ENCODE measurements at places on chromosomes 5 and 9.
A peak's percentile ranks its signal among the peaks of the same experiment; 100 is the strongest.

GRCh38 chr5:131005963-131006684, 158.9 kb downstream of the HINT1 start:
- DNase-seq, result no peak

DNA sequence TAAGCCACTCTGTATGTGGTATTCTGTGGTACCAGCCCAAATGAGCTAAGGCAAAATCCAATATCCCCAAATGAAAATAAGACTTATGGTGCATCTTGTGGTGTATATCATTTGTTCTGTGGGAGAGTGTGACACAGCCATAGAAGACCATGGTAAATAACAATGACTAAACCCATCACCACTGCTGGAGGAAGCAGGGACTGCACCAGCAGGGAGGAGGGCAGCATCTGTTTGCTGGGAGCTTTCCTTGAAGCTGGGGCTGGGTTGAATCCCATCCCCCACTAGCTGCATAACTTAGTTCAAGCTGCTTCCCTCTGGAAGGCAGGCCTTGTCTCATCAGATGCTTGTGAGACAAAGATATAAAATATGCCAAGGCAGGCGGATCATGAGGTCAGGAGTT, 14.2 kb downstream of the GADD45G start:
- no peak for DNase-seq

- DNase-seq, result no peak
Measured at GRCh38 chr9:126448865-126449577, 122.4 kb downstream of the MVB12B start.

- peak; percentile 98 for DNase-seq
Measured at GRCh38 chr5:1948663-1949191, 66.0 kb upstream of the IRX4 start.

DNA sequence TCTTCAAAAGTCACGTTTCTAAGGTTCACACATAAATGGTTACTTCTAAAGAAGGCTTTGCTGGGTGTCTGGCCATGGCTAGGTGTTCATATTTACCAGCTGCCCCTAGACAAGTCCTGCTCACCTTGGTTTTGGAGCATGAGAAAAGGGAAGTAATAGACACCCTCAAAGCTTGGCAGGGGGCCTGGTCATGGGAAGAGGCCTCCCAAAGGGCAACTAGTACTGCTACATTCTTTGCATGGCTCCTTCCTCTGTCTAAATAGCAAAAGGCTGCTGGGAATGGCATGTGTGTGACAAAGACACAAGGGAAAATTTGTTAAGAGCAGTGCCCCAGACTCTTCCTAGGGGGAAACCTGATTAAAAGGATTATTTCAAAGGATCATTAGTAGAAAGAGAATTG, 93.4 kb downstream of the NRG2 start:
- no peak for DNase-seq

DNA sequence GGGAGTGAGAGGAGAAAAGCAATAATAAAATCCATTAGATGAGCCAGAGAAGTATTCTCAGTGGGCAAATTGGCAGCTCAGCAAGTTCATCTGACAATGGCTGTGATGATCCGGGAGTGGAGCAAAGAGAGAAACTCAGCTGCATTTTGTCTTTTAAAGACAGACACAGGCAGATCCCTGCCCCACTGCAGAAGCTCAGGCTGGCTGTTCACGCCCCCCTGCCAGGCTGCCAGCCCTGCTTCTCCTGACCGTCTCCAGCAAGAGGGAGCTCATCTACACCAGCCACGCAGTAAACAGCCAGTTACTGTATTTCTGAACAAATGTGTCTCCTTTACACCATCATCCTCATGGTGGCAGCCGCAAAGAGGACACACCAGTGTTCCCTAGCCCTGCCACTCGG, 114.3 kb upstream of the SARDH start:
- DNase-seq, result no peak

DNA sequence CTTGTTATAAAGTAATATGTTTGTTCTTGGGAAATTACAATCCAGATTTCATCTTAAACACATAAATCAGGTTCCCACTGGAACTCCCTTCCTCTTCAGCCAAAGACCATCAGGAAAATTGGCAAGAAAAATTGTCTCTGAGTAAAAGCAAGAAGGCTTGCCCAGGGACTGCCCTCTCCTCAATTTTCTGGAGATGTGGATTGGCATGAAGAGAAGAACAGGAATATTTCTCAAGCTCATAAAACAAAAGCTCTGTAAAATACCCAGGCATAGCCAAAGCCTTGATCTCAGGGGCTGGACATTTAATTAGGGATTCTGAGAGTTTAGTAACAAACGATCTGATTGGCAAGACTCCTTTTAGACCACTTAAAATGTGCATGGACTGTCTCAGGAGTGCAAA, 223.4 kb downstream of the ZNF608 start:
- DNase-seq, result no peak

GRCh38 chr9:125536167-125536772, 170.7 kb downstream of the MAPKAP1 start:
- peak; percentile 74 for DNase-seq

- no peak for DNase-seq
Measured at GRCh38 chr5:107871023-107871422, 200.3 kb upstream of the EFNA5 start.

DNA sequence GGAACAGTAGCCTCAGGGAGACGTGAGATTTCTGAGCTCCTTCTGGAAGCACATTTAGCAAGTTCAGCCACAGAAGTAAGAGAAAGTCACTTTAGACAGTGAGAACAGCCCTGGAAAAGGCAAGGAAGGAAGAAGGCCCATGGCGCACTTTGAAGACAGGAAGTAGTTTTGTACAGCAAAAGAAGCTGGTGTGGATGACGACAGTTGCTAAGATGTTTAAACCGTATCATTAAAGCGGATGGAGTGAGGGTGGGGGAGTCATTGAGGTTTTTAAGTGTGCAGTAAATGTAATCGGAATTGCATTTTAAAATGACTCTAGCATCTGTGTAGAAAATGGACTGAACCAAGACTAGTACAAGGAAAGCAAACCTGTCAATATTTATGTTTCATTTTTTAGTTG, 15.3 kb upstream of the TRPM3 start:
- DNase-seq, result no peak

- no peak for DNase-seq
Measured at GRCh38 chr9:111237447-111237846, 92.6 kb downstream of the OR2K2 start.

DNA sequence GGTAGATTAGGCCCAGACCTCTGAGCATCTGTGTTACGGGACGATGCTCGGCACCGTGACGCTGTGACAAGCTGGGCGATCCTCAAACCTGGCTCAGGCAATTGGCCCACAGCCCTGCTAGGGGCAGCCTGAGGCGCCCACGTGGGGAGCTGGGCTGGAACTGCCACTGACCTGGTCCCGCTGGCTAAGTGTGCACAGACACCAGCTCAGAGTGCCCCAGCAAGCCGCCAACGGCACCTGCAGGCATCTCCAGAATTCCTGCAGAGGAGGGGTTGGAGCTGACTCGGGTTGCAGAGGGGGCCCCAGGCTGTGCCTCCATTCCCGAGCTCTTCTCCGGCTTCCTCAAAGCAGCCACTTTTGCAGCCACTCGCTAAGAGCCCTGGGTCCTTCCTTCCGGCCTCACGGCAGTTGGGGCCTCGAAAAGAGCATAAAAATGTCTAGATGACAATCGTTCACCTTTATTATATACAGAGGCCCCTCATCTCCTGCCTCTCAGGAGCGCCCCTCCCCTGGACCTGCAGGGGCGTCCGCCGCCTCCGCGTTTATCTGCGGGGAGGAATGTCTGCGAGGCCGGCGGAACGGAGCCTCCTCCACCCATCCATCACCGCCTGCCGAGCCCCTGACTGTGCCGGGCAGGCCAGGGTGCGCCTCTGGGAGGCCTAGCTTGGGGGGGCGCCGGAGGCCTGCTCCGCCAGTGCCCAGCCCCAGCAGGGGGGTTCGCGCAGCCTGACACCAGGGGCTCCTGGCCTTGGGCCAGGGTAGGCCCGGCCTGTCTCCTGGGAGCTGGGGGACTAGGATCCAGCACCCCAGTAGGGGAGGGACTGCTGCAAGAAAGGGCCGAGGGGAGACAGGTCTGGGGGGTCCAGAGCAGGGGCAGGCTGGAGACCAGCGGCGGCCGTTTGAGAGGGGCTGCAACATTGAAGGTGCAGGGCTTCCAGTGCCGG, 144.9 kb downstream of the BARX1 start:
- DNase-seq, result no peak

GRCh38 chr5:134114886-134115805, 665 bp downstream of the TCF7 start:
- DNase-seq, result no peak

GRCh38 chr9:7316166-7316795, 483.3 kb downstream of the DMAC1 start:
- DNase-seq, result no peak

GRCh38 chr5:21152611-21153010, 1164.6 kb upstream of the CDH18 start:
- DNase-seq, result peak; percentile 92

GRCh38 chr5:179113143-179113530, 53.0 kb downstream of the ZNF354C start:
- no peak for DNase-seq

- no peak for DNase-seq
Measured at GRCh38 chr5:1809416-1810035, 8.3 kb downstream of the NDUFS6 start.

- DNase-seq, result no peak
Measured at GRCh38 chr5:136285096-136285855, 80.1 kb downstream of the TRPC7 start.

- DNase-seq, result no peak
Measured at GRCh38 chr5:96333391-96333790, 99.7 kb downstream of the PCSK1 start.

GRCh38 chr5:91266184-91266705, 116.9 kb downstream of the ARRDC3 start:
- DNase-seq, result no peak

- no peak for DNase-seq
Measured at GRCh38 chr5:1745796-1746370, 53.8 kb downstream of the MRPL36 start.

DNA sequence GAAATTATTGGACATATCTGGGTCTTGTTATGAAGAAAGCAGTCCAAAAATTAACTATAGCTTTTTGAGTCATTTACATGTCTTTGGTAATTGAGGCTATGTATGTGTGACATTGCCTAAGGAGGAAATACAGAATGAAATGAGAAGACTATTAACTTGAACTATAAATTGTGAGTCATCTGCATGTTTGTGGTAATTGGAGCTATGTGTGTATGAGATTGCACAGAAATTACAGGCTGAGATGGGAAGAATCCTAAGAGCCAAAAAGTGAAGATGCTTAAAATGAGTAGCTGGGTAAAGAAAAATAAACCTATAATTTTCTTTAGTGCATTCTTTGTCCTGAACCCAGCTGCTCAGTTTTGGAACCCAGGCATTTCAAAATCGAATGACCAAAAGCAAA, 747.6 kb upstream of the EDIL3 start:
- no peak for DNase-seq

- no peak for DNase-seq
Measured at GRCh38 chr5:39203275-39203922, 16.0 kb downstream of the FYB1 start.

GRCh38 chr5:160036243-160036642, 27.3 kb downstream of the TTC1 start:
- no peak for DNase-seq

DNA sequence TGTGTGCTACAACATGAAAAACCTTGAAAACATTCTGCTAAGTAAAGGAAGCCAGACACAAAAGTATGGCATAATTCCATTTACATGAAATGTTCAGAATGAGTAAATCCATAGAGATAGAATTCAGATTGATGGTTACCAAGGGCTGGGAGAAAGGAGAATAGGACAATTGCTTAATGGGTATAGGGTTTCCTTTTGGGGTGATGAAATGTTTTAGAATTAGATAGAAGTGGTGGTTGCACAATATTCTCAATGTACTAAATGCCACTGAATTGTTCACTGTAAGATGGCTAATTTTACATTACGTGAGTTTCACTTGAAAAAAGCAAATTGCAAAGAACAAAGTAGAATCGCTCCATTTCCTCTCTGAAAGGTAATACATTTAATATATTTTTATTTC, 43.0 kb upstream of the GAS1 start:
- no peak for DNase-seq

DNA sequence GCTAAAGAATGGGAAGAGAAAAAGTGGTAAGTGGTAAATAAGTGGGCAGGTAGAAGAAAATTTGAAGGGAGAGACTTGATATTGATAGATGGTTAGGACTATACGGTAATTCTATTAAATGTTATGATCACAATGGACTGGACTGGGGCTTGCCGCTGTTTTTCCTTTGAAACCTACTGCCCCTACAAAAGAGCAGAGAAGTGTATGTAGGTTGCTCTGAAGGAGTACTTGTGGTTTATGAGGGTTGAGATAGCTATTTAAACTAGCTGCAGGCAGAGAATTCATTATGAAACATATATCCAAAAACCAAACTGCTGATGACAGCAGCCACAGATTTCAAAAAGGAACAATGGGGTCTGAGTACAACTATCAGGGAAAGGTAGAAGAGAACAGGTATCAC, 16.8 kb upstream of the HK3 start:
- no peak for DNase-seq

- DNase-seq, result no peak
Measured at GRCh38 chr5:9617221-9617620, 12.9 kb downstream of the TAS2R1 start.

DNA sequence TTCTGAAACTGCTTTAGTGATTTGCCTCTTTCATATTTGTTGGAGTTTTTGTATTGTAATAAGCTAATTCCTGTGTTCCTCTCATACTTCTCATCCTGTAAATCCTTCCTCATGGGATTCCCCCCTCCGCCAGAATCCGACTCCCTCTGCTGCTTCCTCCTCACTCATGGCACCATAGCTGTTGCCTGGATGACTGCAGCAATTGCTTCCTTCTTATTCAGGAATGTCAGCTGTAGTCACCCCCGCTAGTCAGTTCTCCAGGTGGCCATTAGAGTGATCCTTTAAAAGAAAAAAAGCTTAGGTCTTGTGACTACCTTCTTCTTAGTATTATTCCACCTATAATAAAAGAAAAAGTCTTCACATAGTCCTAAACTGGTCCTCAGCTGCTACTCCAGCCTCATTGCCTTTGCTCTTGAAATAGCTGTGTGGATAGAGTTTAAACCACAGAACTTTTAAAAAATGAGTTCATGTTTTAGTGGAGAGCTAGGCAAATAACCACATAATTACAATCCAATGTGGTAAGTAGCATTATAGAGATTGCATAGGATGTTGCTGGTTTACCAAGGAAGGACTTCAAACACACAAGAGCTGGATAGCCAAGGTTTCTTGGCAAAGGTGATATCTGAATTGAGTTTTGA, 227.3 kb downstream of the KDM4C start:
- no peak for DNase-seq

DNA sequence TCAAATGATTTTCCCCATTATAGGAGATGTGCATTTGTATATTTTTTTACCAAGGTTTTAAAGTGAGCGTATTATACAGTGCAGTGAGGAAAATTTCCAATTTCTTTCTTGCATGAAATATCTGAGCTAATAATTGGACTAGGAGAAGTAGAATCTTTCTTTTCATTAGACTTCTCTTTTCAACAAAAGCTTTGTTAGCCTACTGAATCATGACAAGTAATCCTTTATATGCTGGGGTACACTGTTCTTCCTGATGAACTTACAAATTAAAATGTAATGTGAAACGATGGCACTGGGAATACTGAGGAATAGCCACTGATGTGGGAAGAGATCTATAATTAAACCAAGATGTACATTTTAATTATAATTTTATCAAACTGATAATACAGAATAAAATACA, 829.6 kb downstream of the PTPRD start:
- DNase-seq, result no peak

GRCh38 chr5:141945511-141946051, 12.4 kb downstream of the PCDH12 start:
- no peak for DNase-seq

- no peak for DNase-seq
Measured at GRCh38 chr5:106521701-106522100, 1149.0 kb downstream of the EFNA5 start.
